ENCODE measurements at places on chromosomes 1 and 21.
A peak's percentile ranks its signal among the peaks of the same experiment; 100 is the strongest.

- no peak for DNase-seq
Measured at GRCh38 chr1:60572378-60572777, 498.8 kb upstream of the C1orf87 start.

- no peak for DNase-seq
Measured at GRCh38 chr1:202063093-202063492, 52.7 kb downstream of the ELF3 start.

- DNase-seq: no peak
Measured at GRCh38 chr1:43402089-43402865, 12.6 kb downstream of the SZT2 start.

DNA sequence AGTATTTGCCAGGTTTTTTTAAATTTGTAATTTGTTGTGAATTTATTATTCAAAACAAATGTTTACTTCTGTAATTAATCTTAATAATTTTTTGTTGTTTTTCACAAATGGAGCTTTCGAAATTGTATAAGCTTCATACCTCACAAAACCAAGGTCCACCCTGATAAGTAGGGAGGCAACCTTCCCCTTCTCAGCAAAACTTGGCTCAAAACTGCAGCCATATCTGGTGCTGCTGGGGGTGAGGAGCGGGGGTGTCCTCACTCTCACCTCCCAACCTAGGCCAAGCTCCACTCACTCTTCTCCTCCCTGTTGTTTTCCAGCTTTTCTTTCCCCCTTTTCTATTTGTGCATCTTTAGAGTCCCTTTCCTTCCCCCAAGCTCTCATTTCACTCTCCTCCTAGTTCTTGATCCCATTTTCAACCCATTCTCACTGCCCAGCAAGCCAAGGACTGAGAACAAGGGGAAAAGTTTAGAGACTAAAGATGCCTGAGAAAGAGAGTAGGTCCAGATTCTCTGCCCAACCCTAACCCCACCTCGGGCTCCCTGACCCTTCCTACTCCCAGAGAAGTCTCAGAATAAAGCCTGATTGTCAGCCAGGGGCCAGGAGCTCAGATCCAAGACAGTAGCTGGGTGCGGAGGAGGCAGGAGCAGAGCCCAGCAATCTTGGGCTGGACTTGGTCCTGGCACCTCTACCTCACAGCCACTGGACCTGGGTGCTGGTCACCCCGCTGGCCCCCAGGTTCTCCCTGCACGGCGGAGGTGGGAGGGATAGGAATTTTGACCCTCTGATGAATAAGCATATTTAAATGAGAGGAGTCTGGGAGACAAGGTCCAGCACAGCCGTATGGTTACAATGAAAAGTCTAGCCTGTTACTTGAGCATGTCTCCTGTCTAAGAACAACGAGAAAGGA, 8.3 kb upstream of the CFAP45 start:
- DNase-seq: no peak

GRCh38 chr21:39037807-39038405, 145.3 kb downstream of the PSMG1 start:
- peak; percentile 40 for DNase-seq

DNA sequence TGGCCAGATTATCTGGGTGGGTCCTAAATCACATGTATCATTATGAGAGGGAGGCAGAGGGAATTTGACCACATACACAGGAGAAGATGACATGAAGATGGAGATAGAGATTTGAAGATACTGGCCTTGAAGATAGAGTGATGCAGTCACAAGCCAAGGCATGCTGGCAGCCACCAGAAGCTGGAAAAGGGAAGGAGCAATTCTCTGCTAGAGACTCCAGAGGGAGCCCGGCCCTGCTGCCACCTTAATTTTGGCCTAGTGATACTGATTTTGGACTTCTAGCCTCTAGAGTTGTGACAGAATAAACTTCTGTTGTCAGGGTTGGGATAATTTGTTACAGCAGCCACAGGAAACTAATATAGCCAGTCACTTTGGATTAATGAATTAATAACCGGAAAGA, 2.2 kb upstream of the PRDM2 start:
- no peak for DNase-seq

DNA sequence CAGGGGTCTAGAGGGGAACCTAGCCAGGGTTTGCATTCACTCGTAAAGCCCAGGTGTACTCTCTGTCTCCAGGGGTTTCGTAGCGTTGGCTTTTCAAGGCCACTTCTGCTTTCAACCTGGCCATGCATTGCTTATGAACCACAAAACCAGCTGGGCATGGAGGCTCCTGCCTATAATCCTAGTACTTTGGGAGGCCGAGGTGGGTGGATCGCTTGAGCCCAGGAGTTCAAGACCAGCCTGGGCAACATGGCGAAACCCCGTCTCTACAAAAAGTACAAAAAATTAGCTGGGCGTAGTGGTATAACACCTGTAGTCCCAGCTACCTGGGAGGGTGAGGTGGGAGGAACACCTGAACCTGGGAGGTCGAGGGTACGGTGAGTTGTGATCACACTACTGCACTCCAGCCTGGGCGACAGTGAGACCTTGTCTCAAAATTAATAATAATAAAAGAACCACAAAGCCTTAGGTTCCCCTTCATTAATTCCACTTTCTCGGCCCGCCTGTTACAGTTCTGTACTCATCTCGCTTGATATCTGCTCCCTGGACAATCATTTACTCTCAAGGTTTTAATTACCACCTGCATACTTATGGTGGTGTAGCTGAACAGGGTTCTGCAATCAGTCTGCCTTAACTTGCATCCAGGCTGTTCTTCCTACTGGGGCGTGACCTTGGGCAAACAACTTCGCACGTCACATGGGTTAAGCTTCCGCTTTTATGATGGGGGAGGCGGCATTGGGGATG, 6.1 kb downstream of the SLC16A4 start:
- DNase-seq: no peak

- DNase-seq: no peak
Measured at GRCh38 chr1:203481196-203481595, 5.6 kb downstream of the PRELP start.

GRCh38 chr1:18495635-18496034, 14.9 kb downstream of the KLHDC7A start:
- DNase-seq: no peak

DNA sequence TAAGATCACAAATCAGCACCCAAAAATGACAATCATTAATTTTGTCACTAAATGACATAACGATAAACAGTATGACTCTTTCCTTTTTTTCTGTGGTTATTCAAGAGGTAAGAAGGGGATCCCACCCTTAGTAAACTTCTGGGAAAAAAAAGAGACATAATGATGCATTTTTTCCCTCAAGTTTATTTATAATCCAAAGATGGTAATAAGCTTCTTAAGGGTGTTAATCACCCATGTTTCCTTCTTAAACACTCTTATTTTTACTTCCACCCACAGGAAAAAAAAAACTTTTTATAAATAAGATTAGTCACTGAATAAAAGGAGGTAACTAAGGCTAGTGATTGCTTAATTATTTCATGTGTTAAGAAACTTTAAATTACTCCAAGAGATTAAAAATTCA, 24.7 kb downstream of the RGS1 start:
- no peak for DNase-seq

- peak; percentile 72 for DNase-seq
Measured at GRCh38 chr1:3368711-3369445, 85.6 kb upstream of the ARHGEF16 start.

GRCh38 chr1:114173680-114174079, 20.0 kb upstream of the SYT6 start:
- DNase-seq: no peak

DNA sequence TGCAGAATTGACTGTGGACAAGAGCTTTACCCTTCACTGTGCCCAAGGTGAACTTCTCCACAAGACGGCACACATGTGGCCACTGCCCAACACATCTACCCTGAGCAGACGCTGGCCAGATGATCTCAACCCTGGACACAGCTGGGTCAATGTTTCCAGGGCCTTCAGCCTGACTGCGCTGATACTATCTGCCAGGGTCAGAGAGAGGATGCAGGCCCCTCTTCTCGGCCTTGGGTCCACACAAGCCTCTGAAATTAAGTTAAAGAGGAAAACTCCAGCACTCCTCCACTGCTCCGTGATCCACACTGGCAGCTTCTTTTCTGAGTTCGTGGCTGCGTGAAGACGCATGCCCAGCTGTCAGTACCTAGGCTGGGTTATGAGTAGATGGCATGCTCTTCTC, 58.1 kb downstream of the GLIS1 start:
- no peak for DNase-seq

DNA sequence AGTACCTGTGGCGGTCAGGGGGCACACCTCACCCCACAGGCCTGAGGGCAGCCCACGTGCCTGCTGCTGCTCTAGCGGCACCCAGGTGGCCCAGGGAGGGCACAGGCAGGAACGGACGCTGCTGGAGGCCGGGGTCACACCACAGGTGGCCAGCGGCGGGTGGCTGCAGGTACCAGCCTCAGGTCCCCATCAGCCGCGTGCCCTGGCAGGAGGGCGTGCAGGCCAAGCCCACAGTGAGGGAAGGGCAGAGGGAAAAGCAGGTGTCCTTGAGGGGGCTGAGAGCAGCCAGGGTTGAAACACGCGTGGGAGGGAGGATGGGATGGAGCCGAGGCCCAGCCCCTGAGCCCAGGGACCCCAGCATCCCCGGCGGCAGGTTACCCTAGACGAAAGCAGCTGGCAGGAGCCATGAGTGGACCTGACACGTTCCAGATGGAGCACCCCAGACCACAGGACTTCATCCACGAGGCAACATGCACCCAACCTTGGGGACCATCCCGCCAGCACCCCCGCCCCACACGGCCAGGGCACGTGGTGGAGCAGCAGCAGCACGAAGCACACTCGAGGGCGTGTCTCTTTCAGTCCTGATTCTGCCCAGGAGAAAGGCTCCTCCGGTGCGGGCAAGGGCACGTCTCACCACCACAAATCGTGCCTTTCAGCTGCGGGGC, 3.7 kb downstream of the SLC19A1 start:
- DNase-seq: no peak

DNA sequence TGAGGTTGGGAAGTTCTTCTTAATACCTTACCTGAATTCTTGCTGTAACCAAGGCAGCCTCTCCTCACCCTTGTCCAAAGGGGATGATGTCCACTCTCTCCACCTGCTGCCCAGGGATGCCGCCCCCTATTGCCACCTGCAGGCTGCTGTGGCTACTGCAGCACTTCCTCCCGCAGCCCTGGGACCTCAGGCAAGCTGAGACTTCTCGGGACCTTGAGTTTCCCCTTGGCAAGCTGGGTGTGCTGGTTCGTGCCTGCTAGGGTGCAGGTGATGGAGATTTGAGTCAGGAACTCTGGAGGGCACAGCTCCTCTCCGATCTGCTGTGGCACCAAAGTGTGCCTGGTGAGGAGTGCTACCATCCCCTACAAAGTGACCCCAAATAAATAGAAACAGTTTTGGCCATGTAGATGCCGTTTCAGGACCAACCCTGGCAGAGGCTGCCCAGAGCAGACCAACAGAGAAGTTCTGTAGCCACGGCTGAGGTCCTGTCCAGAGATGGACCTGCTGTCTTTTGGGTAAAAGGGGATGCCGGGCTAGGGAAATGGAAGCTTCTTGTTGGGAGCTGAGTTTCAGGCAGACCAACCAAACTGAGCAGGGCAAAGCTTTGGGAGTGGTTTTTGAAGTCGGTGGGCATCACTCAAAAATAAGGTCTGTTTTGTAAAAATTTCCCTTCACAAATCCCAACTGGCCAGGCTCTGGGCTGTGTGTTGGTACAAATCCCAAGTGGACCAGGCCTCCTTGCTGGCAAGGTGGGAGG, 31.7 kb downstream of the RUNX3 start:
- DNase-seq: no peak

DNA sequence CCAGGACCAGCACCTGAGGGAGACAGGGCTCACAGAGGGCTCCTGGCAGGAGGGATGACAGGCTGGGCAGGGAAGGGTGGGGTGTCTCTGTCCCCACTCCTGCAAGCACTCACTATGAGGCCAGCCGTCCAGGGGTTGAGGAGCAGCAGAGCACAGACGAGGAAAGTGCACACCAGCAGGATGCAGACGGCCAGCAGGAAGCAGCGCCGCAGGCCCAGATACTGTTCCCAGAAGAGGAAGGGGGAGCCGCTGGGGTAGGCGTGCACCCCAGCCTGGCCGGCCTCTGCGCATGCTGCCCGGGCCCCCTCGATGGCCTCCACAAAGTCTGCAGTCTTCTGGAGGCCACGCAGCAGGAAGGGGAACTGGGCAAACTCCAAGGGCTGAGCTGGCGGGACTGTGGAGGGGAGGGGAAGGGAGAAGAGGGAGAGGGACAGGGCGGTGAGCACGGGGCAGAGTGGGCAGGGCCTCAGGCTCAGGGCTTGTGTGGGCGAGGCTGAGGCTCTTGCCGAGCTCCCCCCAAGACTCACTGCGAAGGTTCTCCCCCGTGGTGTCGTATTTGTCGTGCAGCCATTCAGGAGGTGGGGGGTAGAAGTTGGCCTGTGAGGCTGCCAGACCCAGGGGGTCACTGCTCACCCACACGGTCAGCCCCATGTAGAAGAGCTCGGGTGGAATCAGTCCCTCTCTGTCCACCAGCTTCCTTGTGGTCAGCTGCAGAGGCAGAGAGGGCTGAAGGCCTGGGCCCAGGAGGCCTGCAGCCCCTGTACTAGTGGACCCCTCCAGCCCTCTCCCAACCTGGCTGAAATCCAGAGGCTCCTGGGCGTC, 16.5 kb downstream of the PTCH2 start:
- DNase-seq: no peak

GRCh38 chr1:16235944-16236510, 956 bp downstream of the CPLANE2 start:
- DNase-seq: no peak

- no peak for DNase-seq
Measured at GRCh38 chr1:222600281-222600680, 10.5 kb upstream of the TAF1A start.
